ENCODE measurements at places on chromosomes 4 and X.
A peak's percentile ranks its signal among the peaks of the same experiment; 100 is the strongest.

GRCh38 chr4:38500433-38500832 is 163.6 kb upstream of the KLF3 start:
- no peak for DNase-seq

GRCh38 chrX:150984169-150984824 is 1.2 kb downstream of the HMGB3 start:
- no peak for DNase-seq

- no peak for DNase-seq
Observed at GRCh38 chr4:168776382-168776781, 233.7 kb downstream of the CBR4 start.

GRCh38 chrX:137568741-137569469 is 3.0 kb downstream of the ZIC3 start:
- no peak for DNase-seq

DNA sequence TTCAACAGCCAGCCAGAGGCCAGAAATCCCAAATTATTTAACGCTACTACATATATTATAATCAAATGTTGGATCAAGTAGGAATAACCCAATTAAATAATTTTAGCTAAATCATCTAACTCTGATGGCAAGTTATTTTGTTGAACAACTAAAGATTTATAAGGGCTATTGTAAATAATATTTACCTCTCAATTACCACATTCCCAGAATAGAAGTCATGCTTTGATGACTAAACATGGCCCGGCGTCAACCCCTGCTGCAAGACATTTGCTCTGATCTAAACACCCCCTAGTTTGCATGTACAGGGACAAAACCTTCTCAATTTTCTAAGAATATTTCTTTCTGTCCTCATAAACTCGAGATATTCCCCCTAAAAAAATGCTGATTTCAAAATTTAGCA is 14.2 kb downstream of the VEGFC start:
- DNase-seq = peak; percentile 90

GRCh38 chr4:189850239-189850856 is 90.3 kb upstream of the FRG1 start:
- no peak for DNase-seq
